Hepatic stellate cell (primary cell): ENCODE measurements at places on chromosomes 6 and 20.

DNA sequence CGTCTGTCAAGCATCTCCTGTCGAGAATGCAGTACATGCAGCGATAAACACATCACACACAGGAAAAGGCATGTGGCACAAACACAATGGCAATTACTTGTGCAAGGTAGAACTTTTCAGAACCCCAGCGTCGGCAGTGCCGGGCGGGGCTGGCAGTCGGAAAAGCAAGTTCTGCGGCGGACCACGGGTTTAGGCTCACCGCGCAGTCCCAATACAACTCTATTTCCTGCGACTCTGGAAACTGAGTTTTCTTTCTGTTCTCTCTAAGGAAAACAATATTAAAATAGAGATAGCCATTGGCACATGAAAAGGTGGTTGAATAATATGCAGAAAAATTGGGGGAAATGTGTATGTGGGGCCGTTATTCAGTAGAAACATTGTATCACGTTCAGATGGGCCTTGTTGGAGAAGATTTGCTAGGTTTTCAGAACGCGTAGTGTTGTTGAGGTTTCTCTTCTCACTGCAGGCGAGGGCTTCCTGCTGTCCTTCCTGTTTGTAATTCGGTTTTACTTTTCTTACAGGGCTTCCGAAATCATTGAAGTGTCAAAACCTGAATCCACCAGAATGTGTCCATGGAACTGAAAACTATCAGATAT, 369.5 kb downstream of the THBS2 start:
- peak; percentile 32 for DNase-seq

DNA sequence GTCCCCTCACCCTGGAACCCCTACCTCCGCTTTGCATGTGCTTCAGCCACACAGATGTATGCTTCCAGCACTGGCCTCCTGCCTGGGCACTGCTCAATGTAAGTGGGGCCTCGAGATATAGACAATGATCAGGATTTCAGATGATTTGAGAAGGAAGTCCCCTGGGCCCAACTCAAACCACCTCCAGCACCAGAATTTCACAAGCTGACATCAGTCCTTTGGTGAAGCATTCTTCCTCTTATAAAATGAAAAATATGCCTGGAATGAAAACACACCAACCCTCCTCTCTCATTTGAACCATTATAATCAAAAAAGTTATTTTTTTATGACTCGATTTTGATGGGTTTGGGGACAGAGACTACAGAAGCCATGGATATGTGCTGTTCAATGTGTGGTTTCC, 48.5 kb downstream of the BTBD3 start:
- DNase-seq = no peak

DNA sequence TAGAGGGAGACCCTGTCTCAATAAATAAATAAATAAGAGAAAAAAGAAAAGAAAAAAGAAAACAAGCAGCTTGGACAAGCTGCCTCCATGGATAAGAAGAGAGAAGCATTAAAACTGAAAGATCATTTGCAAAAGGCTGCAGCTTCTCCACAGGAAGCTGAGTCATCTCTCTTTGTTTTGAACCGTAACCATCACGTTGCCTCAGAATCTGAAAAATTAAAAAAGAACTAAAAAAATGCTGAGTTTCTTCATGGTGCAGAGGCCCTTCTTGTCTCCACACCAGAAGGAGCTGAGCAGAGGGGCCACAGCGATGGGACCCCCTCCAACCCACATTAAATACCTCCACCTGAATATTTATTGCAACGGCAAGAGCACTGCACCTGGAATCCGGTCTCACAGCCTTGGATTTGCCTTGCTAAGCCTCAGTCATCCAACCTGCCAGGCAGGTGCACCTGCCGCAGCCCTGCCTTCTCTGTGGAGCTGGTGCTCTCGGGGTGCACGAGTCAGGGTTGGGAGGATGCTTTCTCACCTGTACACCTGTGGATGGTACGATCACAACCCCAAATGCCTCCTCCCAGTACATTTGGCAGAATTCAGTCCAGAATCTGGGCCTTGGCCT, 28.1 kb downstream of the TOX2 start:
- DNase-seq = peak; percentile 83

DNA sequence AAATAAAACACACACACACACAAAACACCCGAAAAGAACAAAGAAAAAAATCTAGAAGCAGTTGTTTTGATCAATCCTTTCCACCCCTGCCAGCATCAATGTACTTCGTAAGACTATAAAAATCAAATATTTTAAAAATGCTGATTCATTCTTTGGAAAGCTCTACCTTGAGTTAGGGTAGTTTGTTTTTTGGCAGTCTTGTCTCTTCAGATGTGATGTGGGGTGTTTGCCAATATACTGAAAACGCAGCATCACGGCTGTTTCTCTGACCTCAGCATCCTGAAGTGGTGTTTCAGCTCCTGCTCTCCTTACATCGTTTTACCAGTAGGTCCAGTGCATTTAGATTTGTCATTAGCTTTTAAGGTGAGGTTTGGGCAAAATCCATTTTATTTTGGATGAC, 526.0 kb downstream of the UTRN start:
- DNase-seq = no peak

- DNase-seq = no peak
These were observed 308.2 kb upstream of the HTR1E start for GRCh38 chr6:86629123-86629522.
